ENCODE measurements at places on chromosomes 6 and 20.

GRCh38 chr6:155936551-155936950 lies 480.9 kb upstream of the NOX3 start:
- no peak for DNase-seq

- no peak for DNase-seq
Observed at GRCh38 chr6:12709556-12710232, 6.9 kb upstream of the PHACTR1 start.

DNA sequence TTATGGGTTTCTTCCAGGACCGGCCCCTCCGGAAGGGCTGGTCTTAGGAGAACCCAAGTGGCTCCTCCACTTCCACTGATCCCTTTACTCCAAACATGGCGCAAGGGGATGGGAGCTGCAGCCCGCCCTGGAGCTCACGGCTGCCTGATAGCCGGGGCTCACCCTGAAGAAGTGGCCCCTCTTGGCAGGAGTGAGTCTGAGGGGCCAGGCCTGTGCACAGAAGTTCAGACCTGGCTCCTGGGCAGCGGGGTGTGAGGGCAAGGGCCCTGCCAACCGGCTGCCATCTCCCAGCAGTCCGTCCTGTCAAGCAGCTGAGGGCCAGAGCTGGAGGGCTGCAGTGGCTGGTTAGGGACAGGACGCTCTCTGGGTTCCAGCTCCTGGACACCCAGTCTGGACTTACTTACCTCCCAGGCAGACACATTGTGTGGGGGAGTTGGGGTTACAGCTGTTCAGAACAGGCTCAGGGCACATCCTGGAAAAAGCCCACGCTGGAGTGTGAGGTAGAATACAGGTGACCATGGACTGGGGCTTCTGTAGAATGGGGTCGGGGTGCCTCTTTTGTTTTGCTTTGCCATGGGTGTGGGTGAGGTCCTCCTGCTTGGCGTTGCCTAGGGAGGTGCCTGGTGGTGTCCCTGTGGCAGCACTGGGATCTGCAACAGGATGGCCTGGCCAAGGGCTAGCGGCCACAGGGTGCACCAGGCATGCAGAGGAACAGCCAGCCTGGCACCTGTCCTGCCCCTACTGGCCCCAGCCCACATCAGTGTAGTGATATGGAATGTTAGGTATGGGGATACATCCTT lies 88.4 kb downstream of the ASXL1 start:
- DNase-seq: no peak

- no peak for DNase-seq
Observed at GRCh38 chr6:98560418-98560817, 274.0 kb upstream of the POU3F2 start.

DNA sequence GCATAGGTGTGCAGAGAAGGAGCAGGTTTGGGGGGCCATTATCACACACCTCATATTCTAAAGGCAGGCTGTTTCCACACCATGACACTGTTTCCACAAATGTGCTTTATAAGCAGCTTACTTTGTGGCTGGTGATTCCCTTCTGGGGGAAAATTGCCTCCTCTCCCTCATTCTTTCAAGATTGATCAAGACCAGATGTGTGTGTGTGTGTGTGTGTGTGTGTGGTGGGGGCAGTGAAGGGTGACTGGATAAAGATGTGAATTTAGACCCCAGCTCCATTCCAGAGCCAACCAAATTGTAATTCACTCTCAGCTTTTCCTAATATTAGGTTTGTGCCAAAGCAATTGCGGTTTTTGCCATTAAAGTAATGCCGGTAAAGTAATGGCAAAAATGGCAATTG lies 45.6 kb downstream of the EDN3 start:
- no peak for DNase-seq

GRCh38 chr20:50445354-50446151 lies 64.6 kb upstream of the PTPN1 start:
- DNase-seq: no peak

DNA sequence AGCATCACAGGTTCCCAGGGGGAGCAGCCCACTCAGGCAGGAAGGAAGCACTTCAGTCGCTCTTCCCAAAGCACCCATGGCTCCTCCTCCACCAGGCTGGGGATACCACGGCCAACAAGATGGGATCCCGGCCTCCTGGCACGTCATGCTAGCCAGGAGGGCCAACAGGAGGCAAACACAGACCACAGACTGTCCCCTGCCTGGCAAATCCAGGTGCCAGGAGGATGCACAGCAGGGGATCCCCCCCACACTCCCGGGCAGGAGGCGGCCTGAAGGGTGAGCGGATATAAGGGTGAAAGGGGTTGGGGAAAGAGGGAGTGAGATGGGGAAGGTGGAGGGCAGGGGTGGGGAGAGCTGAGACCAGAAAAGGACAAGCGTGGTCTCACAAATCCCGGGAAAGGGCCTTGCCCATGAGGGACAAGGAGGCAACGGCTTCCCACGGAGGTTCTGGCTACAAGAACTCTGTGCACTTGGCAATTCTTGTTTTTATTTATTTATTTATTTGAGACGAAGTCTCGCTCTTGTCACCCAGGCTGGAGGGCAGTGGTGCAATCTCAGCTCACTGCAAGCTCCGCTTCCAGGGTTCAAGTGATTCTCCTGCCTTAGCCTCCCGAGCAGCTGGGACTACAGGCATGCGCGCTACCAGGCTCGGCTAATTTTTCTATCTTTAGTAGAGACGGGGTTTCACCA lies 7.2 kb downstream of the PXDC1 start:
- DNase-seq: no peak

DNA sequence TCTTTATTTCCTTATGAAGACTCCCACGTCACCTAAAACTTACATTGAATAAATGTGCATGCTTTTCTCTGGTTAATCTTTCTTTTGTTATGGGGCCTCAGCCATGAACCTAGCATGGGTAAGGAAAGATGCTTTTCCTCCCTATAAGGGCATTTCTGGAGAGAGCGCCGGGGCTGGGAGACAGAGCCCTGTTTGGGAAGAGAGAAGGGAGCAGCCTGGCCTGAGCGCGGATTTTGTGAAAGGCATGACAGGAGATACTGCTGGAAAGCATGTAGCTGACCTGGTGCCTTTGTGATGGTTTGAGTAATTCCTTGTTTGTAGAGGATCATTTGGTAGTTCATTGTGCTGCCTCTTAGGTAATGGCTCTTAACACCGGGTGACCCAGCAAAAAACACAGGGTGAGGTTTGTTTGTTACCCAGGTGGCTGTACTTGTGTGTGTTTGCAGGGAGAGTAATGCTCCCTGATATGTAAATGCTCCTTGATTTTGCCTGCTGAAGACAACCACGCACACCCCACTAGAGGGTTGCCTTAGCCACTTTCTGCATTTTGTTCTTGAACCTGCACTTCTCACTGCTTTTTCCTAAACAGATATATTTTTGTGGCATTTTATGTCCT lies 59.2 kb downstream of the ANKRD6 start:
- DNase-seq: no peak

Data from ACHN (cell line).